Kidney glomerular epithelial cell (primary cell): ENCODE measurements at places on chromosomes 12 and 14.
A peak's percentile ranks its signal among the peaks of the same experiment; 100 is the strongest.

DNA sequence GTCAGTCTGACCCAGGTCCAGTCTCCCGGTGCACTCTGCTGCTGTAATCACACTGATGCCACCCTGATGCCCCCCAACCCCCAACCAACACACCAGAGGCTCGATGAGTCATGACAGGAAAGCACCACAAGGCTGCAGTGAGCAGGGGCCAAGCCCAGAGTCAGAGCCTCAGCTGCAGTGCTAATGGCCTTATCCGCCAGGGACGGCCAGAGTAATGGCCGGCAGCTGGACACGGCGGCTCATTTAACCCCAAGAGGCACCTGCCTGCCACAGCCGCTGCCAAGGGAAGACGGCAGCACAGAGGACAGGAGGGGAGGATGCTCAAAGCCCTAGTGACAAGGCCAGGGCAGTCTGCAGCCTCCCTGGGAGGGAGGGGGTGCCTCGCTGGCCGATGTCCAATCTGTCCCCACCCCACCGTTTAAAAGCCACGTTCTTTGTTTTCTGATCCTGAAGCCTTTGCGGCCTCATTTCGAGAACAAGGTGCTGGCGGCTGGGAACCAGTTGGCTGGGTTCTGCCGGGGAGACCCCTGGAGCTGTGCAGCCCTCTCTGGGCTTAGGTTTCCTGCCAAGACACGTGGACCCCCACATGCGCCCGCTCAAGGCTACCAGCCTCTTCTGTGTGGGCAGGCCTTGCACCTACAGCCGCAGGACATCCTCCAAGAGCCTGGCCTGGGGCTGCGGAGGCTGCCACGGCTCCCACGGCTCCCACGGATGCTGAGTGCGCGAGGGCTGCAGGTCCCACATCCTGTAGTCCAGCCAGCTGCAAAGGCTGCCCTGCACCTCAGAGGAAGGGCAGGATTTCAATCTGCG is 13.1 kb downstream of the CCDC85C start:
- DNase-seq, result peak; percentile 40

GRCh38 chr14:37202265-37202664 is 4.5 kb downstream of the MIPOL1 start:
- DNase-seq, result no peak

- no peak for DNase-seq
Observed at GRCh38 chr14:87901236-87901635, 91.7 kb downstream of the GALC start.

- no peak for DNase-seq
Observed at GRCh38 chr14:76104802-76105355, 46.8 kb upstream of the GPATCH2L start.

DNA sequence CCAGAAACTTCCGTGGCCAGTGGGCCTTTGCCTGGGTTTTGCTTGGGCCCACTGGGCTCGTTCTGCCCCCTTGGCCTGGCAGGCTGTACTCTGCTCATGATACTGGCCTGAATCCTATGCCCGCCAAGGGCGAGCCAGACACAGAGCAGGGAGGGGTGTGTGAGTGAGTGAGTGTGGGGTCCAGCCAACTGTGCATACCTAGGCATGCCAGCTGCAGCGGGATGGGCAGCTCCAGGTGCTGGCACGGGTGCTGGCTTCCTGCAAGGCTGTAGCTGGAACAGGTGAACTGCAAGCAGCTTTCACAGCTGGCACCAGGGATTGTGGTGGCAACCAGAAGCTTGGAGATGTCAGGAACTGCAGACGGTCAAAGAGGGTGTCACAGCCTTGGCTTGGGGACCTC is 1276.4 kb downstream of the SLC16A7 start:
- no peak for DNase-seq

DNA sequence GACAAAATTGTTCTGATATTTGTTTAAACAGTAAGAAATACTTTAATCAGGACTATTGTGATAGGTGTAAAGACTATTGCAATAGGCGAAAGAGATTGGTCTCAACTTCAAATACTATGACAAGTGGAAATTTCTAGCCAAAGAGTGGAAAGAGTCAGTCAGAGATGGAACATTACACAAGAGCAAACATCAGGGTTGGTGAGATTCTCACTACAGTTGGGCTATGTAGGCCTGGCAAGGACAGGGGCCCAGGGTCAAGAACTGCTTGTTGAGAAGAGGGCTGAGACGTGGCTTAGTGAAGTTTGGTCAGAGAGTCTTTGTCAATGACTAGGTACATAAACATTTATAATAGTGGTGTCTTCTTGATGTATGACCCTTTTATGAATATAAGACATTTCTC is 19.4 kb downstream of the CAND1 start:
- DNase-seq, result no peak

DNA sequence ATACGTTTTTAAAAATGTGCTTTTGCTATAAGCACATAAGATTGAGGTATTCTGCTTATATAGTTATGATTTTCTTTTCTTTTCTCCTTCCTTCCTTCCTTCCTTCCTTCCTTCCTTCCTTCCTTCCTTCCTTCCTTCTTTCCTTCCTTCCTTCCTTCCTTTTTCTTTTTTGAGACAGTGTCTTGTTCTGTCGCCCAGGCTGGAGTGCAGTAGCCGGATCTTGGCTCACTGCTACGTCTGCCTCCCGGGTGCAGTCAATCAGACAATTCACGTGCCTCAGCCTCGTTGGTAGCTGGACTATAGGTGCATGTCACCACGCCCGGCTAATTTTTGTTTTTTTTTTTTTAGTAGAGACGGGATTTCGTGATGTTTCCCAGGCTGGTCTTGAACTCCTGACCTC is 5.8 kb downstream of the CFAP54 start:
- no peak for DNase-seq

GRCh38 chr14:89236851-89237250 is 180.2 kb downstream of the FOXN3 start:
- no peak for DNase-seq

DNA sequence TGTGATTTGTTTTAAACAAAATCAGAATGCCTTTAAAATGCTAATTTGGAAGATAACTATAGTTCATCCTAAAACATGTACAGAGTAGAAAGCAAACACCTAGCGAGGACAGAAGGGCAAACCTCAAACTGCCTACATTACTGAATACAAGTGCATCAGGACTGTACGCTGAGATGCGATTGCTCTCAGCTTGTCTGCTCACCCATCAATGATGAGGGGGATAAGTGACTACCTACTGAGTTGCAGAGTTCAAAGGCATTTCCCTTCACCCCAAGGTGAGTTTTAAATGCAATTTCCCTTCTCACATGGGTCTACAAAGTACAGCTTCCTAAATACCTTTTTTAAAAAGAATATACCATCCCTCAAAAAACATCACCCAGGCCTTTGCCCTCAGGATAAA is 52.9 kb downstream of the PHLDA1 start:
- no peak for DNase-seq

- DNase-seq, result no peak
Observed at GRCh38 chr12:1806301-1807086, 13.9 kb upstream of the LRTM2 start.

GRCh38 chr12:123907726-123908476 is 64.7 kb downstream of the CCDC92 start:
- DNase-seq, result no peak

- DNase-seq, result peak; percentile 92
Observed at GRCh38 chr14:99271951-99272631, at the start of gene BCL11B. TSS of gene BCL11B (minus strand) at chr14:99272197. CDS start at chr14:99271218, 979 bp downstream.

GRCh38 chr12:31736472-31736871 is 7.7 kb upstream of the AMN1 start:
- peak; percentile 84 for DNase-seq

- DNase-seq, result no peak
Observed at GRCh38 chr12:15982071-15982470, 70.9 kb downstream of the DERA start.

- no peak for DNase-seq
Observed at GRCh38 chr12:120722784-120723183, 2.8 kb upstream of the ACADS start.

DNA sequence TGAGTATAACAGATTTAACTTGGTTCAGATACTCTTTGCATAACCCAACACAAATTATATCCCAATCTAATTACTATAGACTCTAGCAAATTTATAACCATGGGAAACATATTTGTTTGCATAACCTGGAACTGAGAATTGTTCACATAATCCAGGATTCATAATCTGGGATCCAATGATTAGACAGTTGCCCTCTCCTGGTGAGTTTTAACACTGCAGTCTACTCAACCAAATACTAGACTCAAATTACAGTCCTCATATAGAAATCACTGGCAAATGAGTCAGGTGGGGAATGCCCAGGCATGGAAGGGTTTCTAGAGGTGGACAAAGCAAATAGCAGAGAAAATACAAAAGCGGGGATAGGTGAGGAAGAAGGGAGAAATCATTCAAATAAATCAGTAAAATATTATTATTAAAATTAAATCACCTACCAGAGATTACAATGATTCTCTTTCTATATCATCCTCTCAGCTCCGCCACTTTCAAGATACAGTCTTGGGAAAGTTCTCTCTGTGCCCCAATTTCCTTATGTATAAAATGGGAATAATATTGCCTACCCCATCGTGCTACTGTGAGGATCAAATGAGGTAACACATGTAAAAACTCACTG is 9.4 kb downstream of the GCH1 start:
- peak; percentile 68 for DNase-seq

GRCh38 chr12:47082283-47082682 is 2.5 kb upstream of the AMIGO2 start:
- peak; percentile 46 for DNase-seq

GRCh38 chr12:68750506-68750905 is 4.5 kb downstream of the SLC35E3 start:
- DNase-seq, result no peak

DNA sequence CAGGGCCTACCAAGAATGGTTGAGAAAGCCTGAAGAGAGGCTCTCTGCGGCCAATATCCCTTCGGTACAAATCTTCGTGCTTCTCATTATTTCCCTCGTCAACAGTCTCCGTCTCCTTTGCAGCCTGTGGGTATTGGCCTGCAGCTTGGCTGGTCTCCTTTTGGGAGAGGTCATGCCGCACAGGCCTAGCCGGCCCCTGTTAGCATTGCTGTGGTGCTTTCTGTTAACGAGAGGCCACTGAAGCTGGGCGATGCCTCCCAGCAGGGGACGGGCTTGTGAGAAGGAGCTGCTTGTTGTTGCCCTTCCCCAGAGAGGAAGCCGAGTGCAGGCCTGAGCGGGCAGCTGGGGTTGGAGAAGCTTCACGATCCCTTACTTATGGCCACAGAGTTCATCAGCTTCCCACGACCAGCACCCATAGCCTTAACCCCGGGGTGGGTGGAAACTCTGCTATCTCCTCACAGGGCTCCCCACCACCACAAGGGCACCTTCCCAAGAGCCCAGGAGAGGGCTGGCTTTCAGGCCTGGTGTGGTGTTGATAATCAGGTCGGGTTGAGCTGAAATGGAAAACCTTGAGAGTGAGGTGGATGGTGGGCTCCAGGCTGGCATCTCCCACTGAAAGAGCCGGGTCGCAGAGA is 228.6 kb downstream of the ZFP36L1 start:
- no peak for DNase-seq

GRCh38 chr14:99065551-99065950 is 206.4 kb downstream of the BCL11B start:
- DNase-seq, result no peak

DNA sequence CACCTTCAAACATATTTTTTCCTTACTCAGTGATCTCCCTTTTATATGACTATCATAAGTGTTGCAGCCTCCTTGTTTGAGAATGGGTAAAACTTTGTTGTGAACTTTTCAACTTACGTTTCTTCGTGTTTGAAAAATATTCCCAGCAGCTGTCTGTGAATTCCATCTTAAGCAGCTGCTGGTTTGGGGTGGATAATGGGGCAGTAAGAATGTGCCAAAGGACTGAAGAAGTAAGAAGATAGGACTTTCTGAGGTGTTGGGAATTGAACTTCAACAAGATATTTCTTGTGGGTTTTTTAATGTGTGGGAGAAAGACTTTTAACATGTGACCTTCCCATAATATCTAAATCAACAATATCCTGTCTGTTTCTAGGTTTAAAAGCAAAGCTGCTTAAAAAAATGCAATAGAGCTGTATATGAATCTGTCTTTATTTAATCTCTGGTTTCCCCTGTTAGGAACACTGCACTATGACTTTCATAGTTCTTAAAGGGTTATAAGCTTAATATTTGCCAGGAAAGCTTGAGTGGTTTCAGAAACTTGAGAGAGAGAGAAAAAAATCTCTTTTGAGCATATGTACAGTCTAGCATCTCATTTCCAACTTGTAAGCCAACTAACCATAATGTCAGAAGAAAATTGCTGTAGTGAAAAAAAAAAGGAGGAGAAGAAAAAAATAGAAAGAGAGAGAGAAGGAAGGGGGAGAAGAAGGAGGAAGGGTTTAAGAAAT is 1659.2 kb upstream of the FLRT2 start:
- no peak for DNase-seq
